ENCODE measurements at places on chromosomes 4 and X.

GRCh38 chrX:19629541-19629940 is 114.2 kb upstream of the MAP3K15 start:
- DNase-seq, result no peak

- DNase-seq, result no peak
Measured at GRCh38 chr4:2318476-2318875, 56.6 kb upstream of the MXD4 start.

GRCh38 chrX:1464041-1464970 is 11.6 kb upstream of the ASMTL start:
- DNase-seq, result no peak

GRCh38 chr4:90977726-90978125 is 850.5 kb downstream of the CCSER1 start:
- no peak for DNase-seq

DNA sequence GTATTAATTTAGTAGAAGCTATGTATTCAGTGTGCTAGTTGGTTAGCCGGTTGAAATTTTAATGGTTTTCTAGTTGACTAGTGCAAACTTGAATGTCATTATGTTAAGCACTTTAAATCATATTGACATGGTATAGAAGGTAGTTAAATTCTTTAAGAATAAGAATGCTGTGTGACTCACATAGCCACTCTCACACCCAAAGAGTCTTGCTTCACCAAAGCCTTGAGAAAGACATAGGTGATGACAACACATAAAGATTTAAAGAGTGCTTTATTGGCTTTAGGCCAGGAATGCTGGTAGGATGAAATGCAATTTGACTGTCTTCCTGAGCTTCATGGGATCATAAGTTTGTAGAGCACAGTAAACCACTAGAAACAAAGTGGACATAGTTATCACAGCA is 85.3 kb downstream of the DCAF8L2 start:
- DNase-seq, result no peak

DNA sequence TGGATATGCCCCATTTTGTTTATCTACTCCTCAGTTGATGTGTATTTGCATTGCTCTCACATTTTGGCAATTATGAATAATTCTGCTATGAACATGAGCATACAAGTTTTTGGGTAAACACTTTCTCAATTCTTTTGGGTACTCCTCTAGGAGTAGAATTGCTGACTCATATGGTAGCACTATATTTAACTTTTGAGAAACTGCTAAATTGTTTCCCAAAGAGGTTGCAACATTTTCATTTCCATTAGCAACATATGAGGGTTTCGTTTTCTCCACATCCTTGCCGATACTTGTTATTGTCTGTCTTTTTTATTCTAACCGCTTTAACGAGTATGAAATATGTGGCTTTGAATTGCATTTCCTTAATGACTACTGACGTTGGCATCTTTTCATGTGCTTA is 185.4 kb downstream of the TSPAN5 start:
- no peak for DNase-seq

DNA sequence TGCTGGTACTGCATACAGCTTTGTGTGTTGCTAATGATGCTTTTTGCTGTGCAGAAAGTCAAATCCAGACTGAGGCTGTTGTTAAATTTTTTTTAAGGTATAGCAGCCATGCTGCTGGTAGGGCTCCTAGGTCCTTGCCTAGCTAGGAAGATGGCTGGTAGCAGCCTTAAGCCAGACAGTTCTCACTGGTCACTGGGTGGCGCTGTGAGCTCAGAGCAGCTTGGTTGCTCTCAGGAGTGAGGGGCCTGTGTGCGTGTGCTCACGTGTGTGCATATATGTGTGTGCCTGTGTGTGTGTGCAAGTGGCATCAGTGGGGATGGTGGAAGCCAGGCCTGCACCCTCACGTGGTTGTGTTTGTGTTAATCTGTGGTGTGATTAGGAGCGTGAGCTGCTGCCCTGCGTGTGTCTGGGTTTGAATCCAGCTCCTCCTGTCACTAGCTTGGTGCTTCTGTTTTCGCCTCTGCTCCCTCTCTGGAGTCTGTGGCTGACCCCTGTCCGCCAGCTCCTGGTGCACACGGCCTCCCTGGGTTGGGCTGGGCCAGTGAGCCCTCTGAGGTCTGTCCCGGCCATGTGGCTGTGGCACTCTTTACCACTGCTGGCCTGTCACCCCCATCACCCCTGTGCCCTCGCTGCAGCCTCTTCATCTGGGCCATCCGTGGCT is 46.1 kb downstream of the SORCS2 start:
- no peak for DNase-seq

DNA sequence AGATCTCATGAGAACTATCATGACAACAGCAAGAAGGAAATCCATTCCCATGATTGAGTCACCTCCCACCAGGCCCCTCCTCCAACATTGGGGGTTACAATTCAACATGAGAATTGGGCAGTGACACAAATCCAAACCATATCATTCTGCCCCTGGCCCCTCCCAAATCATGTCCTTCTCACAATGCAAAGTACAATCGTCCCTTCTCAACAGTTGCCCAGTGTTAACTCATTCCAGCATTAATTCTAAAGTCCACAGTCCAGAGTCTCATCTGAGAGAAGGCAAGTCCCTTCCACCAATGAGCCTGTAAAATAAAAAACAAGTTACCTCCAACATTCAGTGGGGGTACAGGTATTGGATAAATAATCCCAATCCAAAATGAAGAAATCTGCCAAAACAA is 14.9 kb upstream of the CLDN34 start:
- no peak for DNase-seq

- no peak for DNase-seq
Measured at GRCh38 chrX:51889851-51890250, 3.6 kb upstream of the MAGED1 start.

GRCh38 chrX:100341142-100341510 is 68.9 kb downstream of the PCDH19 start:
- no peak for DNase-seq

- no peak for DNase-seq
Measured at GRCh38 chr4:36067116-36067515, 177.2 kb downstream of the ARAP2 start.

DNA sequence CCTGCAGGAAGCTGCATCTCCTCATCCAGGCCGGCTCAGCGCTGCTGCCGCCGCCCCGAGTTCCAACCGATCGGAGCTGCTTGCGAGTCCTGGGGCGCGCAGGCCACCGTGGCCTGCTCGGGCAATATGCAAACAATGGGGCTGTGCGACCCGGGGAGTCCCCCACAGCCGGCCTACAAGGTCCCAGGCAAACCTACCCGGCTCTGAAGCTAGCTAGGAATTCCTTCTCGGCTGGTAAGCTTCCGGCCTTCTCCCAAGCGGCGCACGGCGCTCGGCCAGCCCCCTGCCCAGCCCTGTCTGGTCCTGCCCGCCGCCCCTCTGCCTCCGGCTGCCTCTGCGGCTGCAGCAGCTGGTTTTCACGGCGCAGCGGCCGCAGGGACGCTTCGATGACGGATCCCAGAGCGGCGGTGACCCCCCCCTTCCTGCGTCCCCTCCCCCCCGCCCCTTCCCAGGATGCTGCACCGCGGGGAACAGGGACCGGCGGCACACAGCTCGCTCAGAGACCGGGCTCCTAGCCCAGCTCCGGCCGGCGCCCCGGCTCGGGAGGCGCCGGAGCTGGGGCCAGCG is 59.4 kb downstream of the TSC22D3 start:
- no peak for DNase-seq

GRCh38 chr4:176499518-176499917 is 179.8 kb downstream of the SPCS3 start:
- DNase-seq, result no peak

GRCh38 chrX:110806145-110806544 is 10.5 kb upstream of the CHRDL1 start:
- DNase-seq, result no peak

DNA sequence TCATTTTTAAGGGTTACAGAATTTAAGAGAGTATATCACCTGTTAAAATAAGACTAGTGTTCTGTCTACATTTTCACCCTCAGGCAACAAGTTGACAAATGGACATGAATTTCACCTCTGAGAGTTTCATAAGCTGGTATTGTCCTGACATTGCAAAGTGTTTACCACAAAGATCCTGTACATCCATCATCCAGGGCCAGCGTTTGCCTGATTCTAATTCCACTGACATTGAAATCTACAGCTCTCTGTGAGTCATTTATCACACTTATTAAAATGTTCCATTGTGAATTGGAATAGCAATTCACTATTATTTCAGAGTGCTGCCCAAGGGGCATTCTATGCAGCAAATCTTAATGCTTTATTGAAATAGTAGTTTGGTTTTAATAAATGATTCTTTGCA is 1499.4 kb upstream of the PCDH7 start:
- DNase-seq, result no peak

- no peak for DNase-seq
Measured at GRCh38 chrX:55120761-55121358, 32.0 kb downstream of the PAGE2 start.

GRCh38 chr4:100061835-100062234 is 111.8 kb upstream of the H2AZ1 start:
- no peak for DNase-seq

- no peak for DNase-seq
Measured at GRCh38 chr4:183142571-183143550, 43.8 kb downstream of the WWC2 start.
